RWPE1 (cell line): ENCODE measurements at places on chromosomes 7 and 10.

GRCh38 chr7:44693641-44694313 lies 54.9 kb upstream of the ZMIZ2 start:
- DNase-seq: no peak

DNA sequence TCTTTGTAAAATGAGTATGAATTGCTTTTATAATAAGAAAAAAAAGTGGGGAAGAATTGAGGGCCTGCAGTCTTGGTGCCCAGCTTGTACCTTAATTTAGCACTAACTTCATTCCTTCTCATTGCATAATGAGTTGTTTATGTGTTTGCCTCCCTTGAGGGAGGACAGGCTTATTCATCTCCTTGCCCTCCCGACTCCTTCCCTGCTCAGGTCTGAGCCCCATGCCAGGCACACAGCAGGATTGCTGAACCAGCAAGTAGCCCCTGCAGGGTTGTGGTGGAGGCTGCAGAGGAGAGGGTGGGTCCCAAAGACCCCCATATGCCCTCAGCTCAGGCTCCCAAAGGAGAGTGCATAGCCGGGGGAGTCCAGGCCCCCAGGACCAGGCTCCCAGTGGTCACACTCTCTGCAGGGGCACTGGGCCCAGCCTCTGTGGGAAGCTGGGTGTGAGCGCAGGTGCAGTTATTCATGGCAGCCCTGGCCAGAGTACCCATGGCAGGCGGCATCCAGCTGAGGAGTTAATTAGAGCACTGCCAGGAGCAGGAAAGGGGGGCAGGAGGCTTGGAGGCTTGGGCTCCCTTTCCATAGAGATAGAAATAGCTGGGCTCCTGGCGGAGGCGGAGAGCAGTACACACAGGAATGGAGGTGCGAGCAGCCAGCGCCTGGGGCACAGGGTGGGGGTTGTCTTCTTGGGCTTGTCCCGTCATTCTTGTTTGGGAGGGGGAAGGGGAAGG lies 28.2 kb upstream of the GOLGA7B start:
- DNase-seq: no peak

GRCh38 chr7:91083855-91084644 lies 180.2 kb upstream of the FZD1 start:
- no peak for DNase-seq

DNA sequence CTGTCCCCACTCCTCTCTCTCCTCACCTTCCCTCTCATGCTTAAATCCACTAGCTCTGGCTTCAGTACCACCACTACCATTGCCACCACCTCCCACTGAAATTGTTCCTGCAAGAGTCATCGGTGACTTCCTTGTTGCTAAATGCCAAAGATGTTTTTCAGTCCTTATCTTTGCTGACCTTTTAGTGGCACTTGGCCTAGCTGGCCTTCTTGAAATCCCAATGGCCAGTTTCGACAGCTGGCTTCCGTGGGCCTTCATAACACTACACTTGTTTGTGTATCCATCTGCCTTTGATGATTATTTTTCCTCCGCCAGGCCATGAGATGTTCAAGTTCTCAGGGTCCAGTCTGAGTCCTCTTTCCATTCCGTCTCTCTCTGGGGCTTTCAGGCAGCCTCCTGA lies 118.2 kb upstream of the NANOS1 start:
- no peak for DNase-seq

DNA sequence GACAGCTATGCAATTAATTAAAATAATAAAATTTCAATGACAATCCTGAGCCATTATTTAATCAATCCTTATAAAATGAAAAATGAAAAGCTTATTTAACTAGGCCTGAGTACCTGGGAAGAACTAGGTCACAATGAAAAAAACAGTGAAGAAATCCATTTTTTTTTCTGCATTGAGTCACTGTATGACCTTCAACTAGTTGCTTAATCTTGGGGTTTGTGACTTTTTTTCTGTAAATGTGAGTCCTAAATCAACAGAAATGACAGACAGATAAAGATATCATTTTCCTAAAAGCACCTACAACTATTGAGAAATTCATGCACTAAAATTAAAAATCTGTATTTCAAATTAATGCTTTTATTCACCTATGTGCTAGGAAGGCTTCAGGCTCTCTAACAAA lies 96.8 kb downstream of the TMEM26 start:
- DNase-seq: no peak

GRCh38 chr10:17415046-17415658 lies 39.2 kb downstream of the ST8SIA6 start:
- no peak for DNase-seq

DNA sequence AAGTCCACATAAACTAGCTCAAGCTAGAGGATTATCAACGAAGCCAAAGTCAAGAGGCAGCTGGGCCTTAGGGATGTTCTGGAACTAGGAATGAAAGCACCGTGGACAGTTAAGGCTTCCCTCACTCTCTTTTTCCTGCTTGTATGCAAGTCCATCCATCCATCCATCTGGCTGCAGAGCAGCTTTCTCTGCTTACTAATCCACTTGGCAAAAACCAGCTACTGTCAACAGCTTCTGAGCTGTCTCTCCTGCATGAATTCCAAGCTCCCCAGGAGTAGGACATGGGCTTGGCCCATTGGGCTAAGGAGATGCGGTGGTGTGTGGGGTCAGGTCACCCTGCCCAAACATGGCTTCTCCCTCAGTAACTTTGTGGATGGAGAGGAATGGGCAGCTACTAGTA lies 66.2 kb downstream of the NAMPT start:
- DNase-seq: no peak
